IPS DF 19.7 (cell line): ENCODE measurements at places on chromosomes 5 and 9.

GRCh38 chr5:112467485-112467884 is 48.4 kb upstream of the EPB41L4A start:
- DNase-seq: no peak

DNA sequence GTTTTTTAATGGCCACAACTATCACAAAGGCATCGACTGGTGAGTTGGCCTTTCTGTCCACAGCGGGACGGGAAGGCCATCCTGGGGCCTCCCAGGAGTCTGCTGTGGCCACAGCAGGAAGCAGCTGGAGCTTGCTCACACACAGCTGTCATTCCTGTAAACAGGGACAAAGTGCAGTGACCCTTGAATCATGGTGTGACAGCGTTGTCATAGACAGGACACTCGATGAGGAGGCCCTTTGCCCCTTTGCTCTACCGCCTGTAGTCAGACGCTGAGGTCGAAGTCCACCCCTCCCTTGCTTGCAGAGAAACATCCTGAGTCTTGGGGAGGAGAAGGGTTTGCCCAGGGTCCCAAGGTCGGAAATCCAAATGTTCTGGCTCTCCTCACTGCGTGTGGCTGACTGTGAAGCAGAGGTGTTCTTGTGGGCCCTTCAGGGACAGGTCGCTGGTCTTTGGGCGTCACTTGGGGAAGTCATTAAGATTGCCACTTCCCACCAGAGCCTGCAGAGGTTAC is 35.1 kb downstream of the NDST1 start:
- DNase-seq: no peak

GRCh38 chr5:134034326-134034725 is 29.6 kb upstream of the VDAC1 start:
- no peak for DNase-seq

GRCh38 chr5:55415071-55415470 is 107.3 kb downstream of the MTREX start:
- no peak for DNase-seq

DNA sequence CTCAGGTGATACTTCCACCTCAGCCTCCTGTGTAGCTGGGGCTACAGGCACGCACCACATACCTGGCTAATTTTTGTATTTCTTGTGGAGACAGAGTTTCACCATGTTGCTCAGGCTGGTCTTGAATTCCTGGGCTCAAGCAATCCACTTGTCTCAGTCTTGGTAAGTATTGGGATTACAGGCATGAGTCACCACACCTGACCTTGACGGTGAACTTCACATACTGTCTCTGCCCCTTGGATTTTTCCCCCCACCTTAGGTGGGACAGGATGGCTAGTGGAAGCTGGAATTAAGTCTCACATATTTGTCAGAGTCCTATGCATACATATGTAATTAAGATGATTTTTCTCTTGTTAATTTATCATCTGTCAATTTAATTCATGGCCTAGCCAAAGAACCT is 20.9 kb upstream of the RFK start:
- DNase-seq: no peak

GRCh38 chr5:108867656-108868055 is 120.0 kb downstream of the FER start:
- DNase-seq: no peak

DNA sequence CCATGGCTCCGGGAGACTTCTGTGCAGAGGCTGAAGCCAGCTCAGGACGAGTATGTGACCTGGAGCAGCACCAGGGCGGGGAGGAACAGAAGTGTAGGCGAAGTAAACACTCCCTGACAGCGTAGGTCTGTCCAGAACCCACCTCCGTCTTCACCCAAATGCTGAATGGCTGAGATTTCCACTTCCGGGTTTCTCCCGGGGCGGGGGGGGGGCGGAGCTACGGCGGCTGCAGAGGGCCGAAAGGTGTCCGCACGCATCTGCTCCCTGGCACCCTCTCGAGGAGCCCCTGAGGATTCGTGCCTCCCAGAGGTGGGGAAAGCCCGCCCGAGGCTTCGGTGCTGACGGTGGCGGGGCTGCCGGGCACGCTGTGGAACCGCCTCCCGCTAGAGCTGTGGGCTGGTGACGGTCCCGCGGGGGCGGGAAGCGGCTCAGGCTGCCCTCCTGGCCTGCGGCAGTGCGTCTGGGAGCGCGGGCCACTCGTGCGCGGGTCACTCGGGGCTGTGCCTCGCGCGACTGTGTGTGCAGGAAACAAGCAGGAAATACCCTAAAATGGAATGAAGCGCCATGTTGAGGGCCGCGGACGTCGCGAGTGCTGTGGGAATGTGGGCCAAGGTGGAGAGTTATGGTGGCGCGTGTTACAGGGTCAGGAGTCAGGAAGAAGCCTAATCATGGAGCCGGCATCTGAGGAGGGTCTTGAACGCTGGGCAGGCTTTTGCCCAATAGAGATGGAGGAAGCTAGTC is 1425.4 kb downstream of the FOXD4L5 start:
- no peak for DNase-seq

DNA sequence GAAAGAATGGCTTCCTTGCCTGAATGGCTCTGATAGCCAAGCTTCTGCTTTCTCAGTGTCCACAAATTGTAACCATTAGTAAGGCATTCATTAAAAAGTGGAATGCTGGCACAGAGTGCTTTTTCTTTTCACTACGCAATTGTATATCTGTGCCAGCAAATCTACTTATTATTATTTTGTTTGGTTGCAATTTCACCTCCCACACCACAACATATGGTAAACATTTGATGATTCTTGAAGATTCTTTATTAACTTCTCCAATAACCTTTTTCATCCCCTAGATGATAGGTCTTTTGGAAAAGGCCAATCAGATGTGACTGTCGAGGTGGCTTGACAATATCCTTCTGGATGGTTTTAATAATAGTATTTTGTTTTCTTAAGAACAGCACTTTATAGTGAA is 234.1 kb downstream of the TMEM38B start:
- no peak for DNase-seq

DNA sequence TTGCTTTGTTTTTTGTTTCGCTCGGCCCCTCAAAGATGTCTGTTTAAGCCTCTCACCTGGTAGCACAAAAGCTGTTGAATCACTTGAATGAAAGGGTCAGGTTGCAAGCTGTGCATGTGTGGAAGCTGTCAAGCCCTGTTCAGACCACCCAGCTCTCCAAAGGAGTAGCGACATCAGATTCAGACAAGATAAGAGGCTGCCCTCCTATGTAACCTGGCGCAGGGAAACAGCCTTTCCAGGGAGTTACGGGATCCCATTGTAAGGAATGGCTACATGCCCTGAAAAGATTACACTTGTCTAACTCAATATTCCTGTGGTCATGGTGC is 2.9 kb downstream of the FREM1 start:
- DNase-seq: no peak

- no peak for DNase-seq
Observed at GRCh38 chr5:126970517-126971017, 59.8 kb downstream of the MARCHF3 start.

- no peak for DNase-seq
Observed at GRCh38 chr9:520302-520701, 305.6 kb downstream of the DOCK8 start.

GRCh38 chr5:143606043-143606752 is 202.7 kb upstream of the NR3C1 start:
- DNase-seq: no peak

- no peak for DNase-seq
Observed at GRCh38 chr9:99822806-99823591, 1.3 kb downstream of the NR4A3 start.

DNA sequence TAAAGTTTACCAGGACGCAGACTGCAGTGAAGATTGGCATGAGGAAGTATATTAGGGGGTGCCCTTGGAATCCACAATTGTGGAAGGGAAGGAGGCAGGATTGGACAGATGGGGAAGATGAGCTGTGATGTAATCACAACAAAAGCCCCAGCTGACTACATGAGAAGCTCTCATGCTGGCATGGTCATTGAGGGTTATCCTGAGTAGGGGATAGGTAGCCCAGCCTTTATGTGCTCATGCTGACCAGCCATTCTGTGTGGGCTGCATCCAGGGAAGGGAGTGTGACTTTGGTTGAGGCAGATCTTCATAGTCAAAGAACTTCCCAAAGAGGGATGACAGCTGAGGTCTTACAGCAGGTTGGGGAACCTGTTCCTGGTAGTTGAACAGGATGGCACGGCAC is 52.0 kb upstream of the RANBP6 start:
- no peak for DNase-seq

- no peak for DNase-seq
Observed at GRCh38 chr5:79241535-79241979, 5.6 kb downstream of the JMY start.

GRCh38 chr5:138466900-138467710 is 1.8 kb downstream of the EGR1 start:
- no peak for DNase-seq

GRCh38 chr9:2634153-2634552 is 12.6 kb downstream of the VLDLR start:
- DNase-seq: no peak

- no peak for DNase-seq
Observed at GRCh38 chr5:137933491-137933911, 44.2 kb downstream of the PKD2L2 start.

DNA sequence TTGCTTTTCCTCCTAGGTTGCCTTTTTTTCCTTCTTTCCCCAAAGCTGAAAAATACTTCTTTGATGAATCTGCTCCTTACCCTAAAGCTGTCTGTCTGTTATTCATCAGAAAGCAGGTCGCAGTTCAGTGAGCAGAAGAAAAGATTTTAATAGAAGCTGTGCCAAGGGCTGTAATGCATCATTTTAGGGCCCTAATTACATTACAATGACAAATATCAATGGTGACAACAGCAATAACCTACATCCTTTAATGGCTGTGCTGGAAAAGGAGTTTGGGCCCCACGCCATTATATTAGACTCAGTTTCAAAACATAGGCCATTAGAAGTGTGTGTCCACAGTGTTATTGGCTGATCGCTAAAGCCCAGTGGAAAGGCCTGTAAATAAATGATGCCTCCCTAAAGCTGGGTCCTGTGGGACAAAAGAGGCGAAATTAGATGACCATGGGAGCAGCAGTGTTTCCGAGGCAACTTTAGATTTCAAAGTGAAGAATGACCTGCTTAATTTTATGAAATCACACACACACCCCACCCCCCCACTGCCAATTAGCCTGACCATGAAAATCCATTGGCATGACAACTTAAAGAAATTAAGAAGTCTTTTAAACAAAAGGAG is 38.4 kb downstream of the TLE4 start:
- DNase-seq: no peak

DNA sequence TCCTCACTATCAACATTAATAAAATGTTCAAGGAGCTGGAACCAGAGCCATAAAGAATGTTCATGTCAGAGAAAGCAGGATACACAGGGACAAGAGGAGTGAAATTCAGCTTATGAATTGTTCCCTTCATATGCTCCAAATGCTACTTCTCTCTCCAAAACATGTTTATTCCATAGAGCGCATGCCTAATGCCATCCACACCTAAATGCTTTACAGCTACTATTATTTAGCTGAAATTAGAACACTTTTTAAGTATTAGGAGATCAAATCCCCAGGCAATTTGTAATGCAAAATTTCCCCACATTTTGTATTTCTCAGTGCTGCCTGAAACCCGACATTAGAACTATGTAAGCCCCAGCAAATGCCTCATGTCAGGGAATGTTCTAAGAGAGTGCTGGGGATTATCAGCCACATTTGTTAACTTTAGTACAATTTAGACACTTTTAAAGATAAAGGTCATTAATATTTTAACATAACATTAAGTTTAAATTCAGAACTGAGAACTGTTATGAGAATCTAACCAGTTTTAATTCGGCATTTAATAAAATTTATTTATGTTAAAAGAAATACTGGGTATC is 75.5 kb downstream of the PPP2R2B start:
- no peak for DNase-seq

GRCh38 chr5:22757776-22758175 is 95.4 kb downstream of the CDH12 start:
- DNase-seq: no peak

GRCh38 chr5:64576250-64576649 is 70.4 kb downstream of the RGS7BP start:
- no peak for DNase-seq

DNA sequence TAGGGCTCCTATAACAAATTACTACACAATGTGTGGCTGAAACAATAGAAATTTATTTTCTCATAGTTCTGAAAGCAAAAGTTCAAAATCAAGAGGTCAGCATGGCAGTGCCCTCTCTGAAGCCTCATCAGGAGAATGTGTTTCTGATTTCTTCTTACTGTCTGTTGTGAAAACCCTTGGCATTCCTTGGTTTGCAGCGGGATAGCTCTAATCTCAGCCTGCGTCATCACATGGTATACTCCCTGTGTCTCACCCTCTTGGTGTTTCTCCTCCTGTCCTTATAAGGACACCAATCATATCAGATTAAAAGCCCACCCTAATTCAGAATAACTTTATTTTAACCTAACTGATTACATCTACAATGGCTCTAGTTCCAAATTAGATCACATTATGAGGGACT is 87.5 kb upstream of the CDH9 start:
- no peak for DNase-seq

GRCh38 chr9:127319366-127320114 is 55.0 kb downstream of the GARNL3 start:
- no peak for DNase-seq

GRCh38 chr5:172556971-172557461 is 84.0 kb upstream of the NEURL1B start:
- DNase-seq: no peak

GRCh38 chr9:72476100-72476499 is 45.3 kb upstream of the TMC1 start:
- no peak for DNase-seq

- DNase-seq: no peak
Observed at GRCh38 chr5:150582241-150583109, 58.0 kb upstream of the SYNPO start.

DNA sequence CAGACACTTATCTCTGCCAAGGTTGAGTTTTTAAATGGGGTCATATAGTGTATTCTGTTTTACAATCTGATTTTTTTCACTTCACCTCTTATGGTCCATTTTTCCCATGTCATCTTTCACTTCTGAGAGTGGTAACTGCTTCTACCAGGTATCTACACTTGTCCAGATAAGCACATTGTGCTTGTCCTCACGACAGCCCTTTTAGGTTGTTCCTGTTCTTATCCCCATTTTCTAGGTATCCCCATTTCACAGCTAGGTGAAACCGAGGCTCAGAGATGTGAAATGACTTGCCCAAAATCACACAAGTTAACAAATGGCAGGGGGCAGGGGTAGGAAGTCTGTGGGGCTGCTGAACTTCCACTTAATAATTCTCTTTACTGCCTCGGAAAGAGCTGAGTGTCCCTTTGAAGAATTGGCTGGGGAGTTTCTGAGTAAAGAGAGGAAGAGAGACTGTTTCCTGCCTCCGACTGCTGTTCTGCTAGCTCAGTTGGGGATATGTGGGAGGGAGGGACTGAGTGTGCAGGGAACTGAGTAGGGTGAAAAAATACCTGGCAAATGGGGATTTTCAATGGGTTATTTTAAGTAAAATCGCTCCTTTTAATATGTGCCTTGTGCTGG is 255.4 kb downstream of the GRIA1 start:
- DNase-seq: no peak

- no peak for DNase-seq
Observed at GRCh38 chr9:33202552-33203201, 35.5 kb upstream of the B4GALT1 start.

DNA sequence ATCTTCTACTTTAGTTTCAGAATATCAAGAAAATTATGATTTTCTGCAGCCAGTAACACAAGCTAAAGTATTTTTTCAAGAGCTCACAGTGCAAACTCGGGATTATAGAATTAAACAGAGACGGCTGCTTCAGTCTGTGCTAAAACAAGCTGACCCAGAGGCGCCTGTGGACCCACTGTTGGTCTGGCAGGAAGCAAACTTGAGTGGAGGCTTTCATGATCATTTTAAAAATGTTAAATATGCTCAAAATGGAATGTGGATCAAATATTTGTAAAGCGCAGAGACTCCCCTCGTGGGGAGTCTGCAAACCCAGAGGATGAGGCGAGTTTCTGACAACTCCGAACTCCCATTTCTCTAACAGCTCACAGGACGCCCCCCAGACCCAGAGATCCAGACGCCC is 13.0 kb downstream of the ROR2 start:
- DNase-seq: no peak
